ENCODE measurements at places on chromosomes 16 and 17.

- DNase-seq, result no peak
Measured at GRCh38 chr17:9419932-9420453, 155.6 kb downstream of the STX8 start.

DNA sequence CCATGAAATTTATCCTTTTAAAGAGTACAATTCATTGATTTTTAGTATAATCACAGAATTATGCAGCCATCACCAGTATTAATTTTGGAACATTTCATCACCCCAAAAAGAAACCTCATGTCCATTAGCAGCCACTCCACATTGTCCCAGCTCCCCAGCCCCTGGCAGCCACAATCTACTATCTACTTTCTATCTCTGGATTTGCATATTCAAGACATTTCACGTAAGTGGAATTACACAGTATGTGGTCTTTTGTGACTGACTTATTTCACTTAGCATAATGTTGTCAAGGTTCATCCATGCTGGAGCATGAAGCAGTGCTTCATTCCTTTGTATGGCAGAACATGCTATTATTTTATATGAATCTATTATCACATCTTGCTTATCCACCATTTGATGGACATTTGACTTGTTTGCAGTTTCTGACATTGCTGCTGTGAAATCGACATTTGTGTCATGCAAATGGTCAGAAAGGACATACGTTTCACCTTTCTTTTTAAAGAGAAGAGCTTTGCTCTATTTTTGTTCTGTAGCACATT lies 10.7 kb downstream of the METTL9 start:
- DNase-seq, result no peak

DNA sequence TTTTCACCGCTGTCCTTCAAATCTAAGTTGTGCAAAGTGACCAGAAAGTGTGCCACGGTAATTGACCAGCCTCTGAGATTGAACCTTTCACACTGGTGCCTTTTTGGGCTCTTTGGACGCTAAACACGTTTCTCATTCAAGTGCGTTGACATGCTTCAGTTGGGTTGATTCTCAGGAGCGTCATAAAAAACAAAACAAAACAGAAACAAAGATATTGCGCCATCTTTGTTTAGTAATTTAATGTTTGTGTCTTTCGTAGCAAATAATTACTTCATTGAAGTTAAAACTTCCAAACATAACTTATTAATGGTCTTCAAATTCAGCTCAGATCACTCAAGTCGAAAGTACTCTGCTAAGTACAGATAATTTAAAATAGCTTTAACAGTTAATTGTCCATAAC lies 80.2 kb downstream of the OR1D5 start:
- no peak for DNase-seq

DNA sequence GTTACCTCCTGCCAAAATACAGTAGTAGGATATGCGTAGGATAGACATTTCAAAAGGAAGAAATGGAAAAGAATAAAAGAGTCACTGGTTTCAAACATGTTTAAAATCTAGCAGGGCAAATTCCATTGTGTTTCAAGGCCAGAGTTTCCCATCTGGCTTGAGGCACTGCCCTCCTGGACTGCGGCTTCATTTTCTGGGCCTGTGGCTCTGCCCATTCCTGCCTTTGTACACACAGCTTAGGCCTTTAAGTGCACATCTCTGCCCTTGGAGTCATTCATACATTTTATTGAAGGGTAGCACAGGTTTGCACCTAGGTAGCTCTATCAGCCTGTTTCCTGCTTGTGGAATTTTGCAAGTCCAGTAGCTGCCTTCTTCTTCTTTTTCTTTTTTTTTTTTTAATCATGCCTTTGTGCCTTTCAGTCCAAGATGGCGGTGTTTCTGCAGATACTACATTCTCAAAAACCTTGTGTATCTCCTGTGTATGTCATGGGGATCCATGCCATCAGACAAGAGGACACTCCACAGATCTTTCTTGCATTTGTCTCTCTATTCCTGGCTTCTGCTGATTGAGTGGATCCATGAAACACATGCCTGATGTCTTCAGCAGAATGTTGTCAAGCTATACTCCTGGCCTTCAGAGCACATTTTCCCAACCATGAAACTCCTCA lies 282.9 kb downstream of the BCAS3 start:
- no peak for DNase-seq

- no peak for DNase-seq
Measured at GRCh38 chr16:4319454-4320421, 3.9 kb downstream of the GLIS2 start.

DNA sequence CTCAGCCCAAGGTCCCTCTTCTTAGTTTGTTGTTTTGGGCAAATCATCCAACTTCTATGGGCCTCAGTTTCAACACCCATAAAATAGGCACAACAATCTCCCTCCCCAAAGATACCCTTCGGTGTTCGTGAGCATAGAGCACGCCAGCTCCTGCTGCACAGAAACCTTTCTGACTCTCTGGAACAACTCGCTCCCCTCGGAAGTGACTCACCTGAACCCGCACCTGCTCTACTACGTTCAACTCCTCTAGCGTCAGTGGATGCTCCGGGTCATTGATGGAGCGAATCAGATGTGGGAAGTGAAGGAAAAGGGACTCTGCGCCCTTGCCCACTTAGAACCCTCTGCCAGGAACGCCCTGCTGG lies 445 bp downstream of the CIAO2B start:
- DNase-seq, result no peak
